A375 (cell line): ENCODE measurements at places on chromosomes 12 and 14. TPM values are rescaled to one million over a fixed set of nuclear protein-coding genes. Genes with fewer than 3 reads are reported as not detected.

CTSG gene
- total RNA-seq, result not detected in 2 replicates

TAS2R42 gene
- total RNA-seq, result not detected in 2 replicates

TTC6 gene
- 1.8 and 2.6 TPM in 2 replicates for total RNA-seq

POTEG gene
- 13.0 and 20.4 TPM in 2 replicates for total RNA-seq

IL31 gene
- total RNA-seq, result not detected in 2 replicates
